ENCODE measurements at places on chromosomes 12 and 14.

- no peak for DNase-seq
These were observed 148.9 kb downstream of the CHST11 start for GRCh38 chr12:104605685-104606084.

DNA sequence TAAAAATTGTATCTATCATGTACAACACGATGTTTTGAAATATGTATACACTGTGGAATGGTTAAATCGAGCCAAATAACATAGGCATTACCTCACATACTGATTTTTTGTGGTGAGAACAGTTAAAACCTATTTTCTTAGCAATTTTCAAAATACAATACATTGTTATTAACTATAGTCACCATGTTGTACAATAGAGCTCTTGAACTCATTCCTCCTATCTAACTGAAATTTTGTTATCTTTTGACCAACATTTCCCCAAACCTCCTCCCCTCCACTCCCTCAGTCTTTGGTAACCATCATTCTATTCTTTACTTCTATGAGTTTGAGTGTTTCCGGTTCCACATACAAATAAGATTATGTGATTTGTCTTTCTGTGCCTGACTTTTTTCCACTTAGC lies 6.8 kb upstream of the SLC38A2 start:
- DNase-seq: no peak

GRCh38 chr12:132049876-132050275 lies 94.2 kb downstream of the DDX51 start:
- no peak for DNase-seq

DNA sequence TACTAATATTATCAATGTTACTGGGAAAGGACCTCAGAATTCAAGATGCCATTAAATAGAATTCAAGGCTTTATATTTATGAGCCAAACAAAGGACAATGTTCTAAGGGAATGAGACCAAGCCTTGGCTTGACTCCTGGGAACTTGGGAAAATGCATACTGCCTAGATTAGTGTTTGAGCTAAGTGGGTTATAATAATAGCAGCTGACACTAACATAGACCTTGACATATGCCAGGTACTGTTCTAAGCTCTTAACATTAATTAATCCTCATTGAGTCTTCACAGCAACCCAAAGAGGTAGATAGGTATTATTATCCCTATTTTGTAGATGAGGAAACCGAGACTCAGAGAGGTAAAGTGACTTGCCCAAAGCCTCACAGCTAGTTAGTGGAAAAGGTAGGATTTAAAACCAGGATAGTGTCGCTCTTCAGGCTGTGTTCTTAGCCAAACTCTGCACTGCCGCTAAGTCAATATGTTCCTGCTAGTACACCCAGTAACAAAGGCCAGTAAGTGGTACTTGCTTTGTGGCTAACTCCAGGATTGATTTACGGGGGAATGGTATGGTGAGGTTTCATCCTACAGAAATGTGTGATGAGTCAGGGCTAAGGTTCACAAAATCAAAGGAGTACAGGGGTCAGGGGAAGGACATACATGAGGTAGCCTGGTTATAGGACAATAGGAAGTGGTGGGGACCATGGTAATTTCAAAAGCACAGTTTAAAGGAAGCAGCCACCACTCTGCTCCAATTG lies 35.8 kb upstream of the PRKAB1 start:
- DNase-seq: no peak

- no peak for DNase-seq
These were observed 9.5 kb downstream of the PHETA1 start for GRCh38 chr12:111359231-111359913.

DNA sequence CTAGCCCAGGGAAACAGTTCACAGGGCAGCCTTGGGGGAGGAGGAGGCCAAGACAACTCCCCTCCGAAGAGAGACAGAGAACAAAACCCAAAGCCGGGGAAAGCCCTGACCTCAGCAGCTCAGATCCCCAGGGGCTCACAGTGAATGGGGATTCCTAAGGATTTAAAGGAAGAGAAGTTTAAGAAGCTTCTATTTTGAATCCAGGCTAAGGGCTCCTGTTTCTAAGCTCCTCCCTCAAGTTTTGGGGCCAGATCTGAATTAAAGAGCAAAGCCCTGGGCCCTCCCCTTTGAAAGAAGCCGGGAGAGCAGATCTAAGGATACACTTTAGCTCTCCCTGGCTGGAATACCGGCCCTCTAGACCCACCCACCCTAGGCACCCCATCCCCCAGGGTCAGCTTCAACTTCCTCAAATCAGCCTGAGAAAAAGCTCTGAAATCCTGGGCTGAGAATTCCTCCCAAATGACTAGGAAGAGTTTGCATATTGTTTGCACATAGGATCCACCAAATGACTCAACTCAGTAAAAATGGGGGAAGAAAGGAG lies 3.9 kb downstream of the KDM2B start:
- DNase-seq: no peak

DNA sequence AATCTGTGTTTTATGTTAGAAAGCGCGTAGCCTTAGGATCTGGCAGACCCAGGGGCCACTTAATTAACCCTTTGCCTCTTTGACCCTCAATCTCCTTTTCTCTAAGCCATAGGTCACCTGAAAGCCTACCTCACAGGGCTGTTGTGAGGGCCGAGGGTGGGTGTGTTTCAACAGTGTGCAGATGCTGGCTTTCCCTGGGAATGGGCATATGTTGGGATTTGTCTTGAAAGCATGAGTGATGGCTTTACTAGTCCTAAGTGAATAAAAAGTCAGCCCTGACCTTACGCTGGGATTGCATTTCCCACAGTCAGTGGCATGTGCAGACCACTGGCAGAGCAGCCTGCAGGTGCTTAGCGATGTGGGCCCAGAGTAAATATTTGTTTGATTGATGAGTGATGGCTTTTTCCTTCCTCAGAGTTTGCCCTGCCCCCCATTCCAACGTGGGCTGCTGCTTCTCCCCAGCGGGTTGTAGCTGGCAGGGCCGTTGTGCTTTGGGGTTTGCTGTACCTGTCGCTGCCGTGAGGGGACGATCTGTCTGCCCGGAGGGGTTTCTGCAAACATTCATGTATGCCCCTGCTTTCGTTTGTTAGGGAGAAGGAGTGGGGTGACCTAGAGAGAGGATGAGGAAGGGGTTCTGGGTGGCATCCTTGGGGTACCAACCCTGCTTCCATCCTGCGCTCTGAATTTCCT lies 31.5 kb downstream of the MEG3 start:
- no peak for DNase-seq

GRCh38 chr12:31020385-31021166 lies 53.1 kb upstream of the DDX11 start:
- DNase-seq: no peak

Data from stimulated activated CD8-positive, alpha-beta memory T cell treated with anti-CD3 and anti-CD28 coated beads, Interleukin-7, amount 100 ng/mL, for 1 hour (primary cell).